ENCODE measurements at places on chromosomes 4 and X. TPM values are rescaled to one million over a fixed set of nuclear protein-coding genes. Genes with fewer than 3 reads are reported as not detected.

GRCh38 chrX:17160975-17161374 is 214.0 kb upstream of the NHS start:
- DNase-seq, result no peak

DNA sequence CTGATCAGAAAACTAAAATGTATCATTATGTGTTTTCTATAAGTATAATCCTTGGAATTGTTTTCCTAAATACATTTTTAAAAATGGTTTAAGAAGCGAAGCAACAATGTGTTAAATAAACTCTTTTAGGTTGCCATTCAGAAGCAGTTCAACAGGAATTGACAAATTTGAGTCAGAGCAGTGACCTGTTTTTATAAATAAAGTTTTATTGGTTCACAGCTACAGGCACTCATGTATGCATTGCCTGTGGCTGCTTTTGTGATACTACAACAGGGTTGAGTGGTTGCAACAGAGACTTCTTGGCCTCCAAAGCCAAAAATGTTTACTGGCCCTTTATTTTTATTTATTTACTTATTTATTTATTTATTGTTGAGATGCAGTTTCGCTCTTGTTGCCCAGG is 99.5 kb downstream of the FRMPD4 start:
- DNase-seq, result no peak

- DNase-seq, result peak; percentile 84
These were observed 99.0 kb downstream of the FIP1L1 start for GRCh38 chr4:53476232-53477037.

DNA sequence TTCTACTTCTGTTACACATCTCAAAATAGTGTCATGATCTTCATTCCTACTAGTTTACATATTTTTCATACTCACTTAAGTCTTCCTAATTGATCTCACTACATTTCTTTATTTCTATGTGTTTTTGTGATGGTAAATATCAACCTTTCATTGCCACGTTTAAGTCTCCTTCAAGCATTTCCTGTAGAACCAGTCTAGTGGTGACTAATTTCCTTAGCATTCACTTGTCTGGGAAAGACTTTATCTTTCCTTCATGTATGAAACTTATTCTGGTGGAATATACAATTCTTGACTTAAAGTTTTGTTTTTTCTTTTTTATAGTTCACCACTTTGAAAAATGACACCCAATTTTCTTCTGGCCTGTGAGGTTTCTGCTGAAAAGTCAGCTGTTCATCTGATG is 181.4 kb upstream of the NEIL3 start:
- DNase-seq, result peak; percentile 86

DNA sequence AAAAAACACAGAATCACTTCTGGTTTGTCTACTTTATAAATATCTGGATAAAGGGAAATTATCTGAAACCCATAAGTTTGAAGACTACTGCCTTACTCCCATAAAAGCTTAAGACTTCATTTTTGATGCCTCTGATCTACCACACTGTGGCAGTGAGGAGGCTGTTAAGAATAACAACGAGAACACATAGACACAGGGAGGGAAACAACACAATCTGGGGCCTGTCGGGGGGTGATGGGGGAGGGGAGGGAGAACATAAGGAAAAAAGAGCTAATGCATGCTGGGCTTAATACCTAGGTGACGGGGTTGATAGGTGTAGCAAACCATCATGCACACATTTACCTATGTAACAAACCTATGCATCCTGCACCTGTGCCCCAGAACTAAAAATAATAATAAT is 573.7 kb downstream of the GBA3 start:
- no peak for DNase-seq

DNA sequence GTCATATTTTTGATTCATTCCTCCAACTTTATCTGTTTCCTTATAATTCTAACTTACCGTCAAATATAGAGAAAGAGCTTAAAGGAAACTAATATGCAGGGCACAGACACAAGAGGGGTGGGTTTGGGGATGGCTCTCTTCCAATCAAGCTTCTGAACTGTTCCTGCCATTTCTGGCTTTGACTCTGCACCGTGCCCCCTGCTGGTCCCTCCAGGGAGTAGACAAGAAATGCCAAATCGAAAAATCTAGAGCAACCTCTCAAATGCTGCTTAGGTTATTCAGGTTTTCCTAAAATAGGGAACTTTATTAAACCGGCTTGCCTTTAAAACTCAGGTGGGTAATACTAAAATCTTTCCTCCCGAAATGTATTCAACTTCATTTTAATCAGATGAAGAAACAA is 39.8 kb upstream of the VCX3A start:
- DNase-seq, result no peak

The GLRA2 gene
- polyA plus RNA-seq, result not detected

DNA sequence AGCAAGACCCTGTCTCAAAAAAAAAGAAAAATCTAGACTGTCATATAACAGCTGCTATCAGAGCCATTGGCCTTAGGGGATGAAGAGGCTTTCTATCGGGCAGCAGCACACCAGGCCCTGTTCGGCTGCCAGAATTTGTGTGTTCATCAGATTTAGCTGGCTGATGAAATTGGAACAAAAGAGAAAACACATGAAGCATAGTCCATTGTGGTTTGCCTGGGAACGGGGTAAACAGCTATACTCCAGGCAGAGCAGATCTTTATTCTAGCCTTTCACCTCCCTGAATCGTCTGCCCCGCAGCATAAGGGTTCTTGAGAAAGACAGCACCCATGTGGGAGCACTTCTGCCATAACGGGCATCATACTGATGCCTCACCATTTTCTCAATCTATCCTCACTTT is 11.6 kb downstream of the TKTL1 start:
- no peak for DNase-seq
